ENCODE measurements at places on chromosomes 13 and 19.
A peak's percentile ranks its signal among the peaks of the same experiment; 100 is the strongest.

- peak; percentile 69 for DNase-seq
Observed at GRCh38 chr13:50909605-50910484, at the start of gene RNASEH2B. Gene RNASEH2B, plus strand, starts transcription at chr13:50909791. Its CDS starts 286 bp downstream, at chr13:50910077.

GRCh38 chr19:5460748-5461147 is 5.5 kb downstream of the ZNRF4 start:
- no peak for DNase-seq

GRCh38 chr19:41649827-41650226 is 23.0 kb upstream of the CEACAM4 start:
- DNase-seq = no peak

GRCh38 chr13:95503662-95504061 is 48.9 kb upstream of the CLDN10 start:
- DNase-seq = no peak

DNA sequence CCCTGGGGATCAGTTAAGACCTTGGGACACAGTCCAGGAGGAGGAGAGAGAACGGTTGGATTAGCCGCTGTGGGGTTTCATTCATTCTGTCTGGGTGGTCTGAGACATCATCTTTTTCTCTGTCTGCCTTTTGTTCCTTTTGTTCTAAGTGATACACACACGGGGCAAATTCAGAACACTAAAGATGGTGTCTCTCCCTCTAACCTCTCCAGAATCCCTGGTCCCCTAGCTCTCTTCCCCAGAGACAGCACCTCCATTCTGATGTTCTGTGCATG is 5.0 kb downstream of the BICRA start:
- DNase-seq = no peak

All from activated CD8-positive, alpha-beta memory T cell treated with anti-CD3 and anti-CD28 coated beads, Interleukin-2, amount 50 U/mL, for 4 hours (primary cell).